ENCODE measurements at places on chromosomes 11 and 22.

GRCh38 chr11:6258141-6258540 lies 1.5 kb upstream of the CCKBR start:
- no peak for DNase-seq

GRCh38 chr22:39185601-39186012 lies 33.1 kb upstream of the CBX7 start:
- peak; percentile 71 for DNase-seq

DNA sequence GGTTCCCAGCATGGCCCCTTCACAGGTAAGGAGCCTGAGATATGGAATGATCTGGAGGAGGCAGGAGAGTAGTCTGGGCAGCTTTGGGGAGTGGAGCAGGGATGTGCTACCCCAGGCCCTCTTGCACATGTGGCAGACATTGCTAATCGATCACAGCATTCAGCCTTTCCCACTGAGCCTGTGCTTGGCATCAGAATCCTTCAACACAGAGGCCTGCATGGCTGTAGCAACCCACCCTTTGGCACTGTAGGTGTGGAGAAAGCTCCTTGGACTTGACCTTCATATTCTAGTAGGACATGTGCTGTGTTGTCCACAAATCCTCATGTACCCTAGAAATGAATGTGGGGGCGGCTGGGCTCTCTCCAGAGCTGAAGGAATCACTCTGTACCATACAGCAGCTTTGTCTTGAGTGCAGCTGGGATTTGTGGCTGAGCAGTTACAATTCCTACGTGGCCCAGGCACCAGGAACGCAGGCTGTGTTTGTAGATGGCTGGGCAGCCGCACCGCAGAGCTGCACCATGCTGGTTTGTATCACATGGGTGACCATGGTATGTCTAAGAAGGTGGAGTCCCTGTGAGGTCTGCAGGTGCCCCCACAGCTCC lies 21.8 kb upstream of the PPP6R3 start:
- no peak for DNase-seq

DNA sequence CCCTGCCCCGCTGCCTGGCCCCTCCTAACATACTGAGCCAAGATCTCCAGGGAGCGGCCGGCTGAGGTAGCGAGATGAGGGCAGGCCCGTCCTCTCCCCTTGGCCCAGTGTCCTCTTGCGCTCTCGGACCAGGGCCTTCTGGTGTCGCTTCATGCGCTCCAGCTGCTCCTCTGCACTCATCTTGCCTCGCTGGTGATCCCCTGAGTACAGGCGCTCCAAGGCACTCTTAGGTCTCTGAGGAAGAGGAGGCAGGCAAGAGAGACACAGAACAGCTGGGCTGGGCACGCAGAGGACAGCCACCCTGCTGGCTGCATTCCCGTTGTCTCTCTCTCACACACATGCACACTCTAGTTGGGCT lies 50.6 kb downstream of the C11orf58 start:
- DNase-seq: no peak

DNA sequence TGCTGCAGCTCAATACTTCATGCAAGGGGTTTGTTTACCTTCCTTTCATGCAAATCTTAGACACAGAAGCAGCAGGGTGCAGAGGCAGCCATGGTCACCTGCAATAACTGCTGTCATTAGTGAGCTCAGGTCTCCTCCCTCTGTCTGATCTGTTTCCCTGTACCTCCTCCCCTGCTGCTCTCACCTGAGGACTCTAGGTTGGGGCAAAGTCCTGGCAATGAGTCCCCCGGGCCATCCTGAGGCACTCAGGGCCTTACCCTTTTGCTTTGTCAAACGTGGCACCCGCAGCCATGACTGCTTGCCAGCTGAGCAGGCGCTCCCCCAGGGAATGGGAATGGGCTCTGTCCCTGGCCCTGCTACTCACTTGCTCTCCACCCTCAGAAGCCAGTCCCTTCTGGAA lies 3.9 kb downstream of the LRRC10B start:
- DNase-seq: no peak

GRCh38 chr11:91163619-91164451 lies 941.0 kb upstream of the CHORDC1 start:
- DNase-seq: no peak

GRCh38 chr22:32795214-32795596 lies 6.3 kb upstream of the TIMP3 start:
- no peak for DNase-seq

DNA sequence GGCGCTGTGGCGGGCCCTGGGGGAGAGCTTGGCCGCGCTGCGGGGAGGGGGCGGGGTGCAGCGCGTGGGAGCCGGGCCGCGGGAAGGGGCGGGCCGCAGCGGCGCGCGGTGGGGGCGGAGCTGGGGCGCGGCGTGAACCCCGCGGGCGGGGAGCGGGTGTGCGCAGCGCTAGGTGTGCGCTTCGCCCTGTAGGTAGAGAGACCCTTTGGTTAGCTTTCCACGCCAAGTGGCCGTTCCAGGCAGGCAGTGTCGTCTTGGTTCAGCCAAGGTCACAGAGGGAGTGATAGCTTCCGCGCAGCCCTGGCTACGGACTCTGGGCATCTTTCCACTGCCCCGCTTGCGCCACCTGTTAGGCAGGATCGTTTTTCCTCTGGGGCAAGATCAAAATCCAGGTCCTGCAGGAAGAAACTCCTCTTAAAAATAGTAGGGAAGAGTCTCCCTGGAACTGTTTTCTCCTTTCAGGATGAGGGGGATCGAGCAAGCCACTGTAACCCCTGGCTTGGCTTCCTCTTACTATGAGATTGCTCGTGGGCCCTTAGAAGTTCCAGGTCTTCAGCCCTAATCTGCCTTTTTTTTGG lies 434 bp downstream of the BANF1 start:
- peak; percentile 74 for DNase-seq

DNA sequence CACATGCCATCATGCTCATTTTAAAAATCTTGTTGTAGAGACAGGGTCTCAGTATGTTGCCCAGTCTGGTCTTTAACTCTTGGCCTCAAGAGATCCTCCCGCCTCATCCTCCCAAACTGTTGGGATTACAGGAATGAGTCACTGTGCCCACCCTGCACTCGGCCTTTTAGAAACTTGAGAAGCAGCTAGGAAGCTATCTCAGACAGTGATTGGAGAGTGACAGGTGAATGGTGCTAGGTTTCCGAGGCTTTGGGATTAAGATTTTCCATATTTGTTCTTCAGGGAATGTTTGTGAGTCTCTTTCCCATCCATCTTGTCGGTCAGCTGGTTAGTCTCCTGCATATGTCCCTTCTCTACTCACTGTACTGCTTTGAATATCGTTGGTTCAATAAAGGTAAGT lies 10.5 kb downstream of the EI24 start:
- DNase-seq: no peak

DNA sequence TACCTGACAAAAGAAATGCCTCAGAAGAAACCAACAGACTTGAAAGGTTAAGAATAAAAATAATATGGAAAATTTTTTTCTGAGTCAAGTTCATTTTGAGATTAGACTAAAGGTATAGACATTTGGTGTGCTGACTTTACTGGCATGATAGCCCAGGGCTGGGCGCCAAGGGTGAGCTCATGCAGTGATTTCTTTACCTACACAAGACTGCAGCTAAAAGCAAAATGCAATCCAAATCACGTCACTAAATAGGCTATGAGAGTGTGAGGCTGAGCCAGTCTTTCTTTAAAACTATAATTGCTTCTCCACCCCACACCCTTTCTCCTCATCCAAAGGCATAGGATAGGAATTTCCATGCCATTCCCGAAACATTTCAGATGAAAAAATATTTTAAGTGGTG lies 196.5 kb downstream of the FAM76B start:
- no peak for DNase-seq

DNA sequence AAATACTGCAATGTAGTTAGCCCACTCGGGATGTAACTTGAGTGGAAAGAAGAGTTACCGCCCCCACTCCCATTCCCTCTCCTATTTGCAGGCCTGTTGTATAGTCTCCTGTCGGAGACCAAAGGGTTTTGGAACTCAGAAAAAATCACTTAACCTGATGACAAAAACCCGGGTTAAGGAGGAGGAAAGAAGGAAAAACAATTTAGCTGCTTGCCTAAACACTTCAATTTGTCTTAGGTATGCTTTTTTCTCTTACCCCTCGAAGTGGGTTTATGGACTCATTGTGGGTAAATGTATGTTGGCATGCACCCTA lies 2.2 kb downstream of the YAP1 start:
- no peak for DNase-seq

- DNase-seq: no peak
Observed at GRCh38 chr11:89521792-89522191, 30.6 kb upstream of the NOX4 start.

DNA sequence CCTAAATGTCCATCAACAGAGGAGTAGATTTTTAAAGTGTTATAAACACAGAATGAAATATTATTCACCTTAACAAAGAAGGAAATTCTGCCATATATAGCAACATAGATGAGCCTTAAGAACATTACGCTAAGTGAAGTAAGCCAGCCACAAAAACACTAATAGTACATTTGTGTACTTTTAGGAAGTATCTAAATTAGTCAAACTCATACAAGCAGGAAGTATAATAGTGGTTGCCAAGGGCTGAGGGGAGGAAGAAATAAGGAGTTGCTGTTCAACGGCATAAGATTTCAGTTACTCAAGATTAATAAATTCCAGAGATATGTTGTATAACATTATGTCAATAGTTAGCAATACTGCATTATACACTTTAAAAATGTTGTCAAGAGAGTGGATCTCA lies 181.7 kb upstream of the ZC3H12C start:
- no peak for DNase-seq

DNA sequence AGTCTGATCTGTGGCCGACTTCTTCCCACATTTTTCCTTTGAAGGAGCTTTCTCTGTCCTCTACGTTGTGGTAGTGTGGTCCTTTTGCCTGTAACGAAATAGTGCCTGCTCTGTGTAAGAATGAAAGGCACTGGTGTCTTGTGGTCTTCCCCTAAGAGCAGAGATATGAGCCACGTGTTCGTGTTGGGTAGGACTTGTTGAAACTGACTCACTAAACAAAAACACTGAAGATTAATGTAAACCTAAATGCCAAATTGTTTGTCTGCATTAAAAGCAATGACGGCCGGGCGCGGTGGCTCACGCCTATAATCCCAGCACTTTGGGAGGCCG lies 10.1 kb upstream of the RPS3 start:
- DNase-seq: no peak

- no peak for DNase-seq
Observed at GRCh38 chr11:17894929-17895658, 117.8 kb downstream of the SERGEF start.

DNA sequence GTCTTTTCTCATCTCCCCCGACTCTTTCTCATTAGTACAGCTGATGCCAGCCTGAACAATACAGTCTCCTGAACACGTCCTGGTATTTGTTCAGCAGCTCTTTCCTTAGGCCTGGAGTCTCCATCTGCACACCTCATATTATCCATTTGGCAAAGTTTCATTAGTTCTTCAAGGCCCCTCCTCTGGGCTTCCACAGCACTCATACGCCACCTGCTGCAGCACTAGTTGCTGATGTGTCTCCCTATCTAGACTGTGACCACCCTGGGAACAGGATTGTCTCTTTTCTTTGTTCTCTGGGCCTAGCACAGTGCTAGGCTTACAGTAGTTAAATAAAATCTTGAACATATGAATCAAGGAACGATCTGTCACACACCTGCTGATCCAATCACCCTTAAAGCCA lies 17.2 kb downstream of the DCHS1 start:
- DNase-seq: no peak

DNA sequence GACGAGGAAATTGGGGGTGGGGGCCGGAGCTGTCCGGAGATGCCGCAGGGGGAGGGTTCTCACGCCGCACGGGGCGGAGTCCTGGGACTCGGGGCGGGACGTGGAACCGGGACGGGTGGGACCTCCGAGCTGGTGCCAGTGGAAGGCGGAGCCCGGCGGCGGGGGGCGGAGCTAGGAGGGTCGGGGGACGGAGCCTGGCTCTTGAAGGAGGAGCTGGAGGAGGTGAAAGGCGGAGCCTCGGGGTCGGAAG lies 271 bp downstream of the FKBP2 start:
- peak; percentile 100 for DNase-seq

DNA sequence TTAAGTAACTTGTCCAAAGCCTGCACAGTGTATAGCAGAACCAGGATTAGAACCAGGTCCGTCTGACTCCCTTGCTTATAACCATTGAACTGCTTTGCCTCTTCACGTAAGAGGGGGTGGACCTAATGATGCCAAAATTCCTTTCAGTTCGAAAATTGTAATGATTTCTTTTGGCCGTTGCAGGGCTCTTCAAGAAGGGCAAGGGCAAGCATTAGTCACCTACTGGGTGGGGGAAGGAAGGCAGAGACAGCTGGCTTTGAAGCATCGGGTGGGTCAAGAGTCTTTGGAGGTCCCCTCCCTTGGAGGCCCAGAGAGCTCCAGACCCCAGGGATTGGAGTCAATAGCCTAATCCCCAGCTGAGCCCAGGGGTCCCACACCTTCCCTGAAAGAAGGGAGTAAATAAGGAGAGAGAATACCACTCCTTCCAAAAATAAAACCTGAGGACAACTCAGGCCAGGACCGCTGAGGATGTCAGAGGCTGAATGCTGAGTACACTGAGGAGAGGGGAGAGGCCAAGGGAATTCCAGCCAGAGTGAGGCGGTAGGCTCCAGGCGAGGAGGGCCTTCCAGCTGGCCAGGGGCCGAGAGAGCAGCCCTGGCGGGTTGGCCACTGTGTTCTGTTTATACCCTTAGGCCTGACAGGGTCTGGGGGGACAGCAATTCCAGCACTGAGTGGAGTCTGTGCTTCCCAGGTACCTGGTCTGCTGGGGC lies 14.1 kb downstream of the CREB3L1 start:
- DNase-seq: no peak

- peak; percentile 96 for DNase-seq
Observed at GRCh38 chr11:116499396-116500003, 273.3 kb downstream of the BUD13 start.

GRCh38 chr11:130209954-130210854 lies 50.6 kb downstream of the ST14 start:
- peak; percentile 37 for DNase-seq

- no peak for DNase-seq
Observed at GRCh38 chr11:126514061-126514693, 158.7 kb downstream of the ST3GAL4 start.

All from kidney (tissue), 22 donors.